ENCODE measurements at places on chromosomes 6 and 20. TPM values are rescaled to one million over a fixed set of nuclear protein-coding genes. Genes with fewer than 3 reads are reported as not detected.

NKAPL gene
- total RNA-seq: 8.3 TPM

AFG1L gene
- total RNA-seq: 2.6 TPM

DAAM2 gene
- total RNA-seq: 59.6 TPM

RAB44 gene
- total RNA-seq: 0.09 TPM

DNA sequence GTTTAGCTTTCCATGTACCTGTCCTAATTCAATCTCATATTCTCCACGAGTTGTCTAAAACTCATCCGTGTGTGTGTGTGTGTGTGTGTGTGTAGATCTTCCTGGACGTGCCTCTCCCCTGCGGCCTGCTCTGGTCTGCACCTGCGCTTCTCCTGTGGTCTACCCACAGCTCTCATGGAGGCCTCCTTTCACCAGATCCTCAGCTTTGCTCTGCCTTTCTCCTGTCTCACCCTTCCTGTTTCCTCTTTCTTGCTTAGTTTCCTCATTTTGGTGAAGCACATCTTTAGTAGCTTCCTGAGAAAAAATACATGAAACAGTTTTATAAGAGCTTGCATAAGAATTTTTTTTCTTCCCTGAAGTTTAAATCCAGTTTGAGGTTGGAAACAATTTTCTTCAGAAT, 18.1 kb downstream of the SLX4IP start:
- no peak overlapping the region for H3K4me3 ChIP-seq
- H3K36me3 ChIP-seq: no peaks in the 10 kb centered on the region
- H3K4me1 ChIP-seq: no peaks in the 10 kb centered on the region
- no peaks in the 10 kb centered on the region for H3K27me3 ChIP-seq
- H3K27ac ChIP-seq: no peak overlapping the region

DNA sequence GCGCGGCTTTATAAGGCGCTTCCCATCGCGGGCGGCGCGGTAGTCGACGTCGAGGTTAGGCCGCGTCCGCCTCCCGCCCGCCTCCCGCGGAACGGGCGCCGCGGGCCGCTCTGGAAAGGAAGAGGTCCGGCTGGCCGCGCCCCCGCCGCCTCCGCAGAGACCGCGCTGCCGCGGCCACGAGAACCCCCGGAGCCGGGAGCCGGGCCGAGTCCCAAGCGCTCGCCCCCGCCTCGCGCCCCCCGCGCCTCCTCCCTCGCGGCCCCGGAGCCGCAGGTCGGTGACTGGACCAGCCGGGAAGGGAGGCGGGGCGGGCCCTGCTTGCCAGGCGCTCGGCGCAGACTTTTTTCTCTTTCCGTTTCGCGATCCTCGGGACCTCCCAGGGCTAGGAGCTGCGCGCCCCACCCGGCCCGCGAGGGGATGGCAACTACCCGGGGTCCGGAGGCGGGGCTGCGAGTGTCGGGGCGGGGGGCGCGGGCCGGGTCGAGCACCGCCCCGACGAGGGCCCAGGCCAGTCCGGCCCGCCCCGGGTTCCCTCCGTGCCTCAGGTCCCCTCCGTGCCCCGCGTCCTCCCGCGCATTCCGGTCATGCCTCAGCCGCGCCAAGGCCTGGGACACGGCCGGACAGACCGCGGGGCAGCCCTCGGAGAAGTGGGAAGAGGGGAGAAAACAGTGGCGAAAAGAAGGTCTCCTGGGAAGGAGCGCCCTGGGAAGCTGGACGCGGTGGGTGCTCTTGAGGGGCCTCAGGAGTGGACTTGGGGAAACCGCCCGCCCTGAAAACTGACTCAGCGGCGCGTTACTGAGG, 417 bp upstream of the PXDC1 start:
- peak overlapping the region; percentile 90 for H3K27ac ChIP-seq
- peaks cover 31% of the 10 kb centered on the region for H3K4me1 ChIP-seq
- no peaks in the 10 kb centered on the region for H3K27me3 ChIP-seq
- peak; percentile 74 for DNase-seq

DNA sequence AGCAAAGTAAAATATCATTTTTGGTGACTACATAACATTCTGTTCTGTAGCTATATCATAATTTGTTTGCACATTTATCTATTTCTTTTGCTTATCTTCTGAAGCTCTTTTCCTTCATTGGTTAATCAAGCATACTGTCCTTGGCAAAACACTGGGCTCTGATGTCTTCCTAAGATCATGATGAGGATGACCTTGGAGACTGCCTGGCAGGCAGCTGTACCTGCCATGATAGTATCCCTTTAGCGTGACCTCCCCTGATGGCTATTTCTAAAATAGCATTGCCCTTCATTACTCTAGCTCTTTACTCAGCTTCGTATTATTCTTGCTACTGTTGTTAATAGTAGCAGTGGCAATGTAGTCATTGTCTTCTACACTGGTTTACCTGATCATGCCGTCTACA, 46.0 kb upstream of the ELOVL5 start:
- no peak overlapping the region for H3K4me3 ChIP-seq
- no peaks in the 10 kb centered on the region for H3K4me1 ChIP-seq
- no peak overlapping the region for H3K27ac ChIP-seq
- no peak for DNase-seq

DNA sequence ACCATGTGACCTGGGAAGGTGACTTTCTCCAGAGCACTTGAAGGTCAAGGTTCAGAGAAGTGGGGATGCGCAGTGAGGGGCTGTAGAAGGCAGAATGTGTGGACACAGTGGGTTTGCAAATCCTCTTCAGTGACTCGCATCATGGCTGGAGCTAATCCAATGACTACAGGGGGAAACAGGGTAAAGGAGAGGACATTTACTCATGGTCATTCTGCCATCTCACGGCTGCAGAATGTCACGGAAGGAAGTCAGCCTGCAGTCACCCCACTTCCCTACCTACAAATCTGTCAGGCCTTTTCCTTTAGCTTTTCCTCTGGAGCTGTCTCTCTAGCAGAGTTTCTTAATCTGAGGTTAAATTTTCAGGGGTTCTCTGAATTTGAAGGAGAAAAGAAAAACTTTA, 337.6 kb downstream of the CDC5L start:
- no peak overlapping the region for H3K27ac ChIP-seq
- no peaks in the 10 kb centered on the region for H3K27me3 ChIP-seq
- H3K4me3 ChIP-seq: no peak overlapping the region
- H3K36me3 ChIP-seq: no peaks in the 10 kb centered on the region

GRCh38 chr6:105015482-105015881, 58.6 kb downstream of the LIN28B start:
- no peaks in the 10 kb centered on the region for H3K4me1 ChIP-seq
- H3K36me3 ChIP-seq: no peaks in the 10 kb centered on the region
- no peak overlapping the region for H3K27ac ChIP-seq
- H3K4me3 ChIP-seq: no peak overlapping the region
- no peaks in the 10 kb centered on the region for H3K27me3 ChIP-seq

GRCh38 chr6:111804627-111805235, 68.5 kb downstream of the FYN start:
- H3K27ac ChIP-seq: peak overlapping the region; percentile 34
- DNase-seq: no peak
- H3K4me1 ChIP-seq: no peaks in the 10 kb centered on the region
- no peaks in the 10 kb centered on the region for H3K36me3 ChIP-seq
- H3K4me3 ChIP-seq: no peak overlapping the region

DNA sequence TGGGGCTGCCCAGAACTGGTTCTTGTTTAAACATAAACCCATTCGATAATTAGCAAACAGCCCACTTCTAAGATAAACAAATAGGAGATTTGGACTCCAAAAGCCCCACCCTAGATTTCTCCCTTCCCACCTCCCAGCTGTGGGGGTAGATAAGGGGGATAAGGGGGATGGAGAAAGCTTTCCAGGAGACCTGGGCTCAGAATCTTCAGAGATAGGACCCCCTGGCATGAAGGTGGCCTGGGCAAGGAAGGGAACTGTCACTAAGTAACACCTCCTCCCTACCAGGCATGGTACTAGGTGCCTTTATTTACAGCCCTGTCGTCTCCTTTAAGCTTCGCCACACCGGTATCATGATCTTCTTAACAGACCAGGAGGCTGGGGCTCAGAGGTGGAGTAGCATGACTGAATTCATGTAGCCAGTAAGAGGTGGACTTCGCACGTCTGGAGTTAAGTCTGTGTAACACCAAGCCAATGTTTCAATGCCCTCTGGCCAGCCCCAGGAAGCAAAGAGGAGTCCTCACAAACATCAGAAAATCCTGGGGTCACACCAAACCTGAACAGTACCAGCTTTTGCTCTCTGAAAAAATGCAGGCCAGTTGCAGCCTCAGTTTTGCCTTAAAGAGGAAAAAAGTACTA, 4.6 kb downstream of the SDC4 start:
- no peaks in the 10 kb centered on the region for H3K27me3 ChIP-seq
- peak overlapping the region; percentile 96 for H3K4me3 ChIP-seq
- H3K27ac ChIP-seq: peak overlapping the region; percentile 98

GRCh38 chr6:30730601-30731435, 10.7 kb downstream of the TUBB start:
- H3K27ac ChIP-seq: peak overlapping the region; percentile 26
- no peaks in the 10 kb centered on the region for H3K27me3 ChIP-seq
- peaks cover 86% of the 10 kb centered on the region for H3K36me3 ChIP-seq
- H3K4me3 ChIP-seq: no peak overlapping the region
- H3K4me1 ChIP-seq: no peaks in the 10 kb centered on the region

DNA sequence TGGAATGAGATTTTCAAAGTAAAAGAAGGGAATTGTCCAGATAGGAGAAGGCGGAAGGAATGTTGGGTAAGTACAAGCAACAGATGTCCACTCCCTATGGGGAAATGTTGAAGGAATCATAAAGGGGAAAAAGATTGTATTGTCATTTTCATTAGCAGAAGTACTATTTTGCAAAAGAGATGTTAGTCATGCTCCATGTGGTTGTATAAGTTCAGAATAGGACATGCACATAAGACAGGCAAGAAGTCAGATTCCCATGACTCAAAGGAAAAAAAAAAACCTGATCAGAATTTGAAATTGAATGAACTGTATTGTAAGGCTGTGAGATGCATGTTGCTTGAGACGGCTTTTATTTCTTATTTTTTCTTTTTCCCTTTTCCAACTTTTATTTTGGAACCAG, 36.8 kb downstream of the GRM1 start:
- H3K27ac ChIP-seq: no peak overlapping the region
- no peaks in the 10 kb centered on the region for H3K36me3 ChIP-seq
- H3K27me3 ChIP-seq: no peaks in the 10 kb centered on the region
- DNase-seq: no peak
- H3K4me1 ChIP-seq: no peaks in the 10 kb centered on the region
- H3K4me3 ChIP-seq: no peak overlapping the region

GRCh38 chr20:17536944-17537444, 5.8 kb upstream of the BFSP1 start:
- H3K4me1 ChIP-seq: no peaks in the 10 kb centered on the region
- DNase-seq: peak; percentile 50
- H3K36me3 ChIP-seq: no peaks in the 10 kb centered on the region
- H3K27ac ChIP-seq: no peak overlapping the region
- no peak overlapping the region for H3K4me3 ChIP-seq
- H3K27me3 ChIP-seq: no peaks in the 10 kb centered on the region

All from gastrocnemius medialis (tissue), 4 donors.